Epithelial cell of esophagus (primary cell): ENCODE measurements at places on chromosomes 12 and 14.

GRCh38 chr12:1502831-1503230 is 91.5 kb downstream of the FBXL14 start:
- no peak for DNase-seq

DNA sequence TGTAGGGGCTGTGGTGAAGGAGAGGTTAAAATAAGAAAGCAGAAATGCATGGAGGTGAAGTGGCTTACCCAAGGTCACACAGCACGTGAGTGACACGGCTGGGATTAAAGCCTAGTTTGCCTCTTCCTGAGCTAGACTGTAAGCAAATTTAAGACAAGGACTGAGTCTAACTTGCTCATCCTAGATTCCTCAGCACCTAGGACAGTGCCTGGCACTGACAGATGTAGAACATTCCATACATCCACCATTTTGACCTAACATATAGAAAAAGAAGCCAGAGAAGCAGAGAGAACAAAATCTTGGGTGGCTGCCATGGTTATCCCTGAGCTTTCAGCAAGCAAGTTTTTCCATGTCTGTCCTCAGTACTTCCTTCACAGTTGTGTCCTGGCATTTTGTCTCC is 110.5 kb downstream of the PAH start:
- DNase-seq = peak; percentile 1

GRCh38 chr12:132825089-132825488 is 3.6 kb downstream of the GOLGA3 start:
- DNase-seq = no peak

DNA sequence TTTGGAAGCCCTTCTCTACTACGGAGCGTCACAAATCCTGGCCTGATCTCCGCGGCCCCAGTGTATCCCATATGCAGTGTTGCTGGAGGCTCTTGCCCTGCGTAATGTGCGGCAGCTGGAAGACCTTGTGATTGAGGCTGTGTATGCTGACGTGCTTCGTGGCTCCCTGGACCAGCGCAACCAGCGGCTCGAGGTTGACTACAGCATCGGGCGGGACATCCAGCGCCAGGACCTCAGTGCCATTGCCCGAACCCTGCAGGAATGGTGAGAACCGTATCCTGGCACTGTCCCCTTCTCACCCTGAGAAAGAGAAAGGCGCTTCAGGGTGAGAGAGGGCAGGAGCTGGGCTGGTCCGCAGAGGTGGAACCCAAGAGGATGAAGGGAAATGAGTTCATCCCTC is 5.3 kb downstream of the COPS7A start:
- DNase-seq = no peak

DNA sequence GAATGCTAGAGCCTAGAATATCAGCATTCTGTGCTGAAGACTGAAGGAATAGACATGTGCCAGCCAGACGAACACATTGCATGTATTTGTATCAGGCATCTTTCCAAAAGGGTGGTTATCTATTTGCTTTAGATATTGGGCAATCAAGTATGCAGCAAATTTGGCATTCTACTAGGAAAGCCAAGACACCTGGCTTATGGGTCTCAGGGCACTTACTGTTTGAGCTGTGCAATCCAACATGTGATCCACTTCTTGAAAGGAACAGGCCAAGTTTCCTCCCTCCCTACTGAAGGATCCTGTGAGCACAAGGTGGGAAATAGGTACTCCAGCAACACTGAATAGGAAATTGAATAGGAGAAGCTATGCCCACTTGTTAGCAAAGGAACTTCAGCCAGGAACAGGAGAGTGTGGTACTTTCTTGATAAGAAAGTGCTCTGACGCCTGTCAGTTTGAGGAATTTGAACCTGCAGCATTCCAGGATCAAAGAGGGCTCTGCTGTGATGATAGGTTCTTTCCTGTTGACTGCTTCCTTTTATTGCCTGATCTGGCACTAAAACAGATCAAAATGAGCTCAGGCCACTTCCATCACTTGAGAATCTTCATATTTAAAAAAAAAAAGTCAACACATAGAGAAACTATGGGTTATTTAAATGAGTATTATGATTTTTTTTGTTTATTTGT is 20.6 kb downstream of the OR6S1 start:
- no peak for DNase-seq

GRCh38 chr14:54538055-54538454 is 28.3 kb downstream of the CGRRF1 start:
- no peak for DNase-seq

DNA sequence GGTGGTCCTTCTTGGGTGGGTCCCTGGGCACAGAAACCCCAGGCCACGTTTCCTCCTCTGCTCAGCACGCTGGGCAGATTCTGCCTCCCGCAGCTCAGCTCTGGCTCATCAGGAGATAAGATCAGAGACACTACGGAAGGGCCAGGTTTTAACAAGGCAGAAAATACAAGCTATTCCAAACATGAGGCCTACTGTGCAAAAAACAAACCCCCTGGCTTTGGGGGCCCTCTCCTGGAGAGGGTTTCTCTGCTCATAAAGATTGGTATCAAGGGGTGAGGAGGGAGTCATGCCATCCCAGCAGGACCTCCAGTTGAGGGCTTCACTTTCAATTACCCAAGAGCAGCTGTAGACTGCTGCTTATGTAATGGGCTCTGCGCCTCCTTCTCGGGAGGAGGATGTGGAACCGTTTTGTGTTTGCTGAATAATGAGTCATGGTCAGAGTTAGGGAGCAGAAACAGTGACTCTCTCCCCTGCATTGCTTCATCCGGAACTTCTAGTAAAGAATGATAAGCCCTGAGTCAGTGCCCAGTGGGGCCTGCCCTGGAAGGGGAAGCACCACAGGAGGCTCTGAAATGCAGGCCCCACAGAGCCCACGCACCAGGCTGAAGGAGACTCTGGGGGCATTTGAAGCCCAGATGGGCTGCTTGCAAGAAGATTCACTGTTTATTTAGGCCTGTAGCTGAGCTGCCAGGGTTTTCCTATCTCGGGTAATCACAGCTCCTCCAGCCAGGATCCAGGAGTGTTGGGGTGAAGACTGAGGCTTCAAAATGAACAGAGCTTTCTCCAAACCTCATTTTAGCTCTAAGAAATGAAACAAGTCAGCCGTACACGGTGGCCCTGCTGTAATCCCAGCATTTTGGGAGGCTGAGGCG is 79.3 kb downstream of the SSPN start:
- DNase-seq = peak; percentile 99
